ENCODE measurements at places on chromosomes 5 and 9. TPM values are rescaled to one million over a fixed set of nuclear protein-coding genes. Genes with fewer than 3 reads are reported as not detected.

DNA sequence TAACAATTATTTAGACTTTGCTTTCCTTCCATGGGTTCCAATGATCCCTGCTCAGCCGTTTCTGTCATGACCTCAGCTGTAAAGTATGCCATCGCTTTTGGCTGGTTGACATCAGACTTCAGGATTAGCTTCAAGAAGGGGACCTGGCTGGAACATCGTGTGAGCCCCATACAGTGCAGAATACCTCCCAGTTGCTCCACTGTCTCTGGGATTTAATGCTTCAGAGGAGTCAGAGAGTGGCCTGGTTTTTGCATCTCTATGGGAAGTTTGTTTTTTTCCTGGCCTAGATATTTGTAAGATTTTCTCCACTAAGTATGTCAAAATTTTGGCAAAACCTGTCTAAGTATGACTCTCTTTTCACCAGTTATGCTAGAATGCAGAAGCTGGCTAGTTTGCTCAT lies 216.9 kb downstream of the GABBR2 start:
- peak; percentile 74 for DNase-seq

Gene INSL4
- total RNA-seq, result not detected

Gene PCDHGC4
- total RNA-seq, result 7.9 TPM

Gene CCNJL
- total RNA-seq, result 8.3 TPM

DNA sequence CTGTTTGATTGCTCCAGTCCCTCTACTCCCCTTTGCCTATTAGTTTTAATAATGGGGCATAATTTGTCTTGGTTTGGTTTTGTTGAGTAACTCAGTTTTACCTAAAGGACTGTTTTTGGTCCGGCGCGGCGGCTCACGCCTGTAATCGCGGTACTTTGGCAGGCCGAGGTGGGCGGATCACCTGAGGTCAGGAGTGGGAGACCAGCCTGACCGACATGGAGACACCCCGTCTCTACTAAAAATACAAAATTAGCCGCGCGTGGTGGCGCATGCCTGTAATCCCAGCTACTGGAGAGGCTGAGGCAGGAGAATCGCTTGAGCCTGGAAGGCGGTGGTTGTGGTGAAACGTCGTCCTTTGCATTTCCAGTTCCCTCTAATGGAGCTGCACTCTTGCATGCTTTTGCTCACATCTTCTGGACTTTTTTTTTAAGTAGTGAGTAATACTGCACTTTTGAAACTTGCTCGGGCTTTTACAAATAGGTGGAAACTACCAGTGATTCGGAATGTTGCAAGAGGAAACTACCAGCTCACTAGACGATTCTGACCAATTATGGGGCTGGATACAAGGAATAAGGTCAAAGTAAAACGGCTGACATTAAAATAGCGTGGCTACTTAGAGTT lies 721 bp upstream of the MAML1 start:
- DNase-seq, result no peak
